Stimulated activated CD4-positive, alpha-beta T cell treated with anti-CD3 and anti-CD28 coated beads, Interleukin-1b, Interleukin-23, amount 100 ng/mL, for 24 hours (primary cell): ENCODE measurements at places on chromosomes 13 and 19.
A peak's percentile ranks its signal among the peaks of the same experiment; 100 is the strongest.

GRCh38 chr19:17806945-17807344 is 12.0 kb downstream of the B3GNT3 start:
- DNase-seq, result peak; percentile 22

GRCh38 chr19:18251587-18252369 is 22.5 kb downstream of the IQCN start:
- peak; percentile 64 for DNase-seq

- no peak for DNase-seq
Observed at GRCh38 chr19:18415178-18415867, 3.9 kb upstream of the SSBP4 start.

GRCh38 chr19:19385131-19385895 is 20.2 kb upstream of the GATAD2A start:
- peak; percentile 100 for DNase-seq

DNA sequence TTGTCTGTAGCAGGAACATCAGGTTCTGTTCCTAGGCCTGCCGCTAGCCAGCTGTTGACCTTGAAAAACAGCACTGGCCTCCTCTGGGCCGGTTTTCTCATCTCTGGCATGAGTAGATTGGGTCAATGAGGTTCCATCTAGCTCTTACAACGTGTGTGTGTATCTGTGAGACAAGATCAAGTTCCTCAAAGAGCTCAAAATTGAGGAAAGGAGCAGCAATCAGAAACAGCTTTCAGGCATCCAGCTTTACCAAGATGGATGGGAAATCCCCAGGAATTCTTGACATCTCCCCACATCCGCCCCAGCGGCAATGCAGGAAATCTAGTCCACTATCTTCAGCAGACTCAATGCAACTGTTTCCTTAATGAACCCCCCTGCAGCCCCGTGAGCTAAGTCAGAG is 4.9 kb downstream of the FLT1 start:
- no peak for DNase-seq

DNA sequence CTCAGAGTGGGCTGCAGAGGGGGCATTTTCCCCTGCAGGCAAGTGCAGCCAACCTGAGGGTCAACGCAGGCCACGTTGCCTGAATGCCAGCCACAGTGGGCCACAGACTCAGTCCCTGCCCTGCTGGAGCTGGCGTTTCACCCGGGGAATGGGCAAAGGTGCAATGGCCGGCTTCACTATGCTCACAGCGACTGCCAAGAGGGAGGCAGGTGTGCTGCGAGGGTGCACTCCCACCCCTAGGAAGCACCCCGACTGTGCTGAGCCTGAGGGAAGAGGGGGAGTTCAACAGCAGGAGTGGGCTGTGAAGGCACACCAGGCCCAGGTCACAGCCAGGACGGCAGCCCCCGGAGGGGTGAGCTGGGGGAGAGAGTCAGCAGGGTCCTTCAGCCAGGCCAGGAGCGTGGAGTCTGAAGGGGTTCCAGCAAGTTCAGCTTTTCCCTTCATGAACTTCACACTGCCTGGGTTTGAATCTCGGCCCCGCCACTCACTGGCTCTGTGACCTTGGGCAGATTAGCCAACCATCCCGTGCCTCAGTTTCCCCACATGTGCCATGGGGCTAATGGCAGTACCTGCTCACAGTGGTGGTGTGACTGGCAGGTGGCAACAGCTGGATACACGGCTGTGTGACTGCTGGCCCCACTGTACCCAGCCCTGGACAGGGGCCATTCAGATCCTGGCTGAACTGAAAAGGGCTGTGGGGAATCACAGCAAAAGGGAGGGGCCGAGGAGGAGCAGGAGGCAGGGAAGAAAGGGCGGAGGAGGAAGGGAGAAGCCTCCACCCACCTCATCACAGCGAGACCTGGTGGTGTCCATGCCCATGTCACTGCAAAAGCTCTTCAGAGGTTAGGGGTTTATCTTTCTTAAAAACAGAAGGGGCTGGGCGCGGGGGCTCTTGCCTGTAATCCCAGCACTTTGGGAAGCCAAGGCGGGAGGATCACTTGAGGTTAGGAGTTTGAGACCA is 7.6 kb downstream of the TRAPPC6A start:
- no peak for DNase-seq

- no peak for DNase-seq
Observed at GRCh38 chr19:13834244-13835069, 39.2 kb downstream of the ZSWIM4 start.

- DNase-seq, result no peak
Observed at GRCh38 chr19:40424637-40425449, 949 bp downstream of the SERTAD1 start.

DNA sequence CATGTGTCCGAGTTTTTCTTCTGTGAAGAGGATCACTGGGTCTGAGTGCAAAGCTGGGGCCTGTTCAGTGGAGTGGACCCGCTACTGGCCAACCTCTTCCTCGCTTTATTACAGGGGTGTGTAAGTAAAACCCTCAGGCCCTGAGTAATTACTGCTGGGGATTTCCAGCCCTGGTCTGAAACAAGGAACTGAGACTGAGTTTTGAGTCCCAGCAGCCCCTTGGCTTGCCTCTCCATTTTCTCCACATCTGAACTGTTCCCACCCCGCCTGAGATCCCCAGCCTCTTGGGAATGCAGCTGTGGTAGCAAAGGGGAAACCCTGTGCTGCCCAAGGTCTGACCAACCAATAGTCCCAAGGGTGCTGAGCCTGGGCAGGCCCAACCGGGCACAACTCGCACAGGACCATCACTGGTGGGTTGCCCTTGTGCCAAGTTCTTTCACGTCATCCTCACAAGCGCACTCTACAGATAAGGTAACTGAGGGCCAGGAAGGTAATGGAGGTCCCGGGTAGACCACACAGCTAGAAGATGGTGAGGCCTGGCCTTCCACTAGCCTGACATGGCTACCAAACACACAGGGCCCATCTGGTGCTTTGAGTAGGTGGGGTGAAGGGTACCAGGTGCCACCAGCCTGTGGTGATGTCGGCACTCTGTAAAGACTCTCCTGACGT is 13.7 kb upstream of the SLC35E1 start:
- no peak for DNase-seq

DNA sequence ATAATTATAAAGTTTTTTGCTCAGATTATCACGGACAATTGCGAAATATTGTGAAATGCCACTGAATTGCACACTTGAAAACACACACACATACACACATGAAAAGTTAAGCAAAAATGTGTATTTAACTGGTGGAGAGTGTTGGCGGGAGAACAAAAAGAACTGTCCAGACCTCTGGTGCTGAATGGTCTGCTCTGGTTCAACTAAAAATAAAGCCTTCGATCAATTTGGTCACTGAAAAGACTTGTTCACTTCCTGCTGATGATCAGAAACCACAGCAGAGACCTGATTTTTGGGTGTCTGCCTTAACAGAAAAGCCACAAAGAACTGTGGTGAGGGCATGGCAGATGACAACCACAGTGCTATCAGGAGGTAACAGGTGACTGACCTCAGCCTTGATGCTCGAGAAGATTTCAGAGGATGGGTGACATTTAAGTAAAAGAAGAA is 4.0 kb upstream of the IGFL1 start:
- DNase-seq, result no peak

- DNase-seq, result no peak
Observed at GRCh38 chr13:111488486-111489132, 168.2 kb downstream of the TEX29 start.

DNA sequence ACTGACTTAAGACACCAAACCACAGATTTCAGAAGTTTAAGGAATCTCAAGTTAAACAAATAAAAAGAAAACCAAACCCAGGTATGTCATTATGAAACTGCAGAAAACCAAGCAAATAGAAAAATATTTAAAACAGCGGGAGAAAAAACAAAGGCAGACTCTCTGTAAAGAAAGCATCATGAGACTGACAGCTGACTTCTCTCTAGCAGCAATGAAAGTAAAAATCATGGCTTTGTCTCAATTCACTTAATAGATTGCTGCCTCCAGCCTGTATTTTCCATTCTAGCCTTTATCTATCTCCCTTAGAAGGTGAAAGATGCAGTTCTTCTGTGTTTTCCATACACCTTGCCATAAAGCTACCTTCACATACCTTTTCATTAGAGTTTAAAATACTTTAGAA is 131.1 kb upstream of the IPO5 start:
- DNase-seq, result no peak

DNA sequence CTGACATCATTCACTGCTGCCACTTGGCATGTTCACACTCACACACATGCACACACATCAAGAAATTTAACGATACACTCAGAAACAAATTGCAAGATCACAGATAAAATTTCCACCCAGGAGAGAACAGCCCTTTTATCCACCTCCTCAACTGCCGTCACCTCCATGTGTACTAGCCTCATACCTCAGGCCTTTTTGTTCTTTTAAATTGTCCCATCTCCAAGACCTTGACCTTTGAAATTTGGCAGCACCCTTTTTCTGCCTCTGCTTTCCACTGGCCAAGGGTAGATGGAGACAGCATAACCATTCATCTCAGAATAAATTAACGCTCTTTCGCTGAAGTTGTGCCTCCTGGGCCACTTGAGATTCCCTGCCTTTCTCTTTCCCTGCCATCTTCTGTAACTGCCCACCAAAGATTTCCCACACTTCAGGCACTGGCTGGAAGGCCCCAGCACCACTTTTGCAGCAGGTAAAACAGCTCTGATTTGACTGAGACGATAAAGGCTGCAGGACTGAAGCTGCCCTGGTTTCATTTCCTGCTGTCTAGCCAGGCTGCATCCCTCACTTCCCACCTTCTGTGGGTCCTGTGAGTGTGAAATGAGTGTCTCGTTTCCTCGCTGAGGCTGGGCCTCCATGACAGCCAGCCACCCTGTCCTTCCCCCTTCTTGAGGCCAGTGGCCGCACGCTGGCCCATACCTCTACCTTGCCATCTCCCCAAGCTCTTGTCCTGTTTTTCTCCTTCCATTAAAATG is 39.3 kb downstream of the MBNL2 start:
- no peak for DNase-seq

- no peak for DNase-seq
Observed at GRCh38 chr13:43180837-43181236, 157.5 kb downstream of the DNAJC15 start.

GRCh38 chr19:2016041-2016807 is 710 bp upstream of the BTBD2 start:
- DNase-seq, result no peak

DNA sequence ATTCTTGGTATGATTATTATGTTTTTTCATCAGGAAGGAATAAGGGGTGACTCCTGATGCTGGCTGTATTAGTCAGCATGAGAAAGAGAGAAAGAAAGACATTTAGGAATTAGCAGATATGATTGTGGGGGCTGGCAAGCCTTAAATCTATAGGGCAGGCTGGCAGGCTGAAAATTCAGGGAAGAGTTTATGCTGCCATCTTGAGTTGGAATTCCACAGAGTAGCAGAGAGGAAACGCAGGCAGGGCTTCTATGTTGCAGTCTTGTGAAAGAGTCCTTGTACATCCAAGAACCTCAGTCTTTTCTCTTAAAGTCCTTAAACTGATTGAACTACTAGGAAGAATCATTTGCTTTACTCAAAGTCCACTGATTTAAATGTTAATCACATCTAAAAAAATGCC is 262.7 kb upstream of the SLC10A2 start:
- DNase-seq, result no peak

- DNase-seq, result no peak
Observed at GRCh38 chr19:42360787-42361544, 29.1 kb downstream of the CNFN start.

DNA sequence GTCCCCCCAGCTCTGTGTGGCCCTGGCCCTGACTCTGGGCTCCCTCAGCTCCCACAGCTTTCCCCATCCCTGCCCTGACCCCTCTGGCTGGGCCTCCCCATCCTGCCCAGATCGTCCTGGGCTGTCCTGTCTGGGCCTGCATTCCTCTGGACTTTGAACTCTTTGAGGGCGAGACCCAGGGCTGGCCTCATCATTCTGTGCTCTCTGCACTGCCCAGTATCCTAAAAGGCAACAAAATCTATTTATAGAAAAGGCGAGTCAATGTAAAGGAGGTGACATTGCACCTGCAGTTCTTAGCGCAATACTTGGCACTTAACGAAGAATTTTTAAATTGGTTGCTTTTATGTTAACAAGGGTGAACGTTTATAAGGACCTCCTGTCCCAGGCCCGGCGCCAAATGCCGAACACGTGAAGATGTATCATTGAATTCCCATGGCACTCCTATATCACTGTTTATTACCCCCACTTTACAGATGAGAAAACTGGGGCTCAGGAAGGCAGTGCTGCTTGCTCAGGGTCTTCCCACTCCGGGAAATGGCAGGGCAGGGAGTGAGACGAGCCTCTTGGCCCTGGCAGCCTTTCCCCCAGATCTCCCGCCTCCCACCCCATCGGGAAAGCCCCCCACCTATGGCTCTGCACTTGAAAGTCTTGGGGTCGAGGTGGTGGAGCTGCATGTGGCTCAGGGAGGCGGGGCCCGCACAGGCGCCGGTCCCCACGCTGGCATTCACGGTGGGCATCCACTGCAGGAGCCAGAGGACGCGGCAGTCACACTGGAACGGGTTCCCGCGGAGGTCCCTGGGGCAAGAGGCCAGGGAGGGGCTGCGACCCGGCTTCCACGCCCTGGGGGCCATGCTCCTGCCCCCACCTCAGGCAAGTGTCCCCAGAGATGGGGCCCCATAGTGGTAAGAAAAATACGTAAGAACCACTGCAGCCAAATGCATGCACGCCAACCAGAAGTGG is 3.8 kb downstream of the LGI4 start:
- no peak for DNase-seq

DNA sequence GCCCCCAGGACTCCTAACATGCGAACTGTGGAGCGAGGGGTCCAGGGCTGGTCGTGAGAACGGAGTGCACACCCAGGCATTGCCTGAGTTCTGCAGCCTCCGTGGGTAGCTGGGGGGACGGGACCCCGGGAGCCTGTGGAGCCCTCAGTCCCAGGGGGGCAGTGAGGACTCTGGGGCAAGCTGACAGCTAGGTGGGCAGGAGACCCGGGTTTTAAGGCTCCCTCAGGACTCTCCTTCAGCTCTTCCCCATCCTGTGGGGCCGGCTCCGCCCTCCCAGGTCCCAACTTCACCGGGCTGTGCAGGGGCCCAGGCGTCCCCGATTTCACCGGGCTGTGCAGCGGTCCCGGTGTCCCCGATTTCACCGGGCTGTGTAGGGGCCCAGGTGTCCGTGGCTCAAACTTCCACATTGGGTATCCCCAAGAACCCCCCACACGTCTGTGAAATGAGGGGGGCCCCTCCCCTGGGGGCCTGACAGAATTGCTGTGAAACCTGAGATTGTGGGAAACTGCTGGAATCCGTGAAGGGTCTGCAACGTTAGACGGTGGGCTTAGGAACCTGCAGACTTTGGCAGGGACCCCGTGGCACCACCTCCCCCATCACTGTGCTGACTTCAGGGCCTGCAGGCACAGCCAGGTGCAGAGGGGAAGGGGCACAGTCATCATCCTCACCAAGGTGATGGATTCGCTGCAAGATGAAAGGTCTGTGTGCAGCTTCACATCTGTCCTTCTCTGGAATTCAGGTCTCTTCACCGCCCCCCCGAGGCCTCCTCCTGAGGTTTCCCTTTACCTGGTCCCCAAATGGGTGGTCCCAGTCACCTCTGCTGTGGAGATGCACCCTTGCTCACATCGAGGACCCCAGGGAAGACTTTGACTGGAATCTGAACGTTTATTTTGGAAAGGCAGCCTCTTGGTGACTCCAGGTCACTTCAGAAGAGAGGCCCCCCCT is 73.2 kb upstream of the MCF2L start:
- DNase-seq, result no peak
